Fibroblast of mammary gland (primary cell): ENCODE measurements at places on chromosomes 2 and 18.

GRCh38 chr2:62227386-62228075, 31.6 kb downstream of the B3GNT2 start:
- peak; percentile 50 for DNase-seq

- peak; percentile 32 for DNase-seq
Observed at GRCh38 chr2:216991563-216991962, 131.7 kb upstream of the TNP1 start.

GRCh38 chr2:236703906-236704305, 134.3 kb downstream of the ACKR3 start:
- DNase-seq: no peak

GRCh38 chr2:217360781-217361482, 501.1 kb upstream of the TNP1 start:
- DNase-seq: peak; percentile 90

- no peak for DNase-seq
Observed at GRCh38 chr2:241019441-241020139, 21.2 kb downstream of the SNED1 start.

- DNase-seq: peak; percentile 90
Observed at GRCh38 chr2:46849046-46849715, 66.4 kb downstream of the MCFD2 start.

GRCh38 chr2:205686056-205686782, 3.9 kb downstream of the NRP2 start:
- no peak for DNase-seq

GRCh38 chr2:45736757-45737704, 85.6 kb downstream of the PRKCE start:
- peak; percentile 89 for DNase-seq

- no peak for DNase-seq
Observed at GRCh38 chr18:11791131-11791530, 60.1 kb upstream of the CHMP1B start.

DNA sequence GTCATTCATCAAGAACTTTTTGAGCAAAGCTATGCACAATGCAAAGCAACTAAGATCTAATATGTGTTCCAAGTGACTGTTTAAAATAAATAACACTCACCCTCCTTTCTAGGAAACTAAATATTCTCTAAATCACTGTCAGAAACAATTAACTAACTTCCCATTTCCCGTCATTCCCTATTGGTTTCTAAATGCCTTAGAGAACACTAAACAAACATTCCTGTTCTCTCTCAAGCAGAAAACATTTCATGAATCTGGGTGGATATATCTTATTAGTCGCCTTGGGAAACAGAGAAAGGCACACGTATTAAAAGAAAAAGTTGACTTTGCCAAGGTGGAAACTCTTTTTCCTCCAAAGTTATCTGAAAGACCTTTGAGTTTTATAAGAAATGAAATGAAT, 735.2 kb downstream of the MBD2 start:
- no peak for DNase-seq

DNA sequence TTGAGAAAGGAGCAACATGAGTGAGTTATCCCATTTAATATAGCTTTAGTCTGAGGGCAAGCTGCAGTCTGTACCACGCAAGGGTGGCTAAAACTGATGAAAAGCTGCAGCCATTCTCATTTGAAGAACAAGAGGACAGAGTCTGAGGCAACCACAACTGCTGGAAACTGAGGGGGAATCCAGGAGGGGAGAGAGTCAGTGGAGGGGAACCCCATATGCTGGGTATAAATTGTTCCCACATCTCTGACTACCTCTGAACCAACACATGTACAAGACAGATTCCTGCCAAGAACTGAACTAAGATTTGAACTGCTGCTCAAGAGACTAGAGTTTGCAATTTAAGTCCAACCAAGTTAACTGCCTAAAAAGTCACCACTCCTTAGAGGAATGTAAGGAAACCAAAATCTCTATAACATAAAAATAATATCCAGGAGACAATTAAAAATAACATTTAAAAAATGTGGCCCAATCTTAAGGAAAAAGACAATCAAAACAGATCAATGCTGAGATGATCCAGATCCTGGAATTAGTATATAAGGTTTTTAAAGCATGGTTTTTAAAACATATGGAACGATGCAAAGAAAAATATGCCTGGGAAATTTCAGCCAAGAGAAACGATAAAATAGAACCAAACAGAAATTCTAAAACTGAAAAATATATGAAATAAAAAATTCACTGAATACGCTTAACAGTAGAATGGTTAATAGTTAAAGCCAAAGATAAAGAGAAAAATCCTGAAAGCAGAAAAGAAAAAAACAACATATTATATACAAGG, 11.2 kb downstream of the CWC22 start:
- no peak for DNase-seq

DNA sequence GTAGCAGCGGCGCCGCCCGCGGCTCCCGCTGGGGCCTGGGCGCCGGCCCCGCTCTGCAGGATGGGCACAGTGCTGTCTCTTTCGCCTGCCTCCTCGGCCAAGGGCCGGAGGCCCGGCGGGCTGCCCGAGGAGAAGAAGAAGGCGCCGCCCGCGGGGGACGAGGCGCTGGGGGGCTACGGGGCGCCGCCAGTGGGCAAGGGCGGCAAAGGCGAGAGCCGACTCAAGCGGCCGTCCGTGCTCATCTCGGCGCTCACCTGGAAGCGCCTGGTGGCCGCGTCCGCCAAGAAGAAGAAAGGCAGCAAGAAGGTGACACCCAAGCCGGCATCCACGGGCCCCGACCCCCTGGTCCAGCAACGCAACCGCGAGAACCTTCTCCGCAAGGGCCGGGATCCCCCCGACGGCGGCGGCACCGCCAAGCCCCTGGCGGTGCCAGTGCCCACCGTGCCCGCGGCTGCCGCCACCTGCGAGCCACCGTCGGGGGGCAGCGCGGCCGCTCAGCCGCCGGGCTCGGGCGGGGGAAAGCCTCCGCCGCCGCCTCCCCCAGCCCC, 369 bp downstream of the CDK5R2 start:
- no peak for DNase-seq

- DNase-seq: no peak
Observed at GRCh38 chr18:26524504-26525351, 23.6 kb downstream of the KCTD1 start.

- no peak for DNase-seq
Observed at GRCh38 chr2:151302404-151302803, 12.9 kb upstream of the NMI start.

DNA sequence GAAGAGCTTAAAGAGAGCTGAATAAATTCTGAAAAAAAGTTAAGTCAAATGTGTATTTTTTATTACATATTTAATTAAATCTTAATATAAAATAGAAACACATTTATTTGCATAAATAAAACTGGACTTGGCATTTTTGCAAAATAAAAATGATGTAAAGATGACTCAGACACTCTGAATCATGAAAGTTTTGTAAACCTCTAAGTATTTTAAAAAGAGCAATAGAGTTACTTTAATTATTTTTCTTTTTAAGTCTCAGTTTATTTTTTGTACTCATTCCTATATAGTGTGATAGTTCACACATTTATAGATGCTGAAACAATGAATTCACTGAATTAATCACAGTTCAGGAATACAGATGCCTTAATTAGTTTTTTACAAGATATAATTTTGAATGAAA, 109.9 kb upstream of the DTNA start:
- peak; percentile 66 for DNase-seq

DNA sequence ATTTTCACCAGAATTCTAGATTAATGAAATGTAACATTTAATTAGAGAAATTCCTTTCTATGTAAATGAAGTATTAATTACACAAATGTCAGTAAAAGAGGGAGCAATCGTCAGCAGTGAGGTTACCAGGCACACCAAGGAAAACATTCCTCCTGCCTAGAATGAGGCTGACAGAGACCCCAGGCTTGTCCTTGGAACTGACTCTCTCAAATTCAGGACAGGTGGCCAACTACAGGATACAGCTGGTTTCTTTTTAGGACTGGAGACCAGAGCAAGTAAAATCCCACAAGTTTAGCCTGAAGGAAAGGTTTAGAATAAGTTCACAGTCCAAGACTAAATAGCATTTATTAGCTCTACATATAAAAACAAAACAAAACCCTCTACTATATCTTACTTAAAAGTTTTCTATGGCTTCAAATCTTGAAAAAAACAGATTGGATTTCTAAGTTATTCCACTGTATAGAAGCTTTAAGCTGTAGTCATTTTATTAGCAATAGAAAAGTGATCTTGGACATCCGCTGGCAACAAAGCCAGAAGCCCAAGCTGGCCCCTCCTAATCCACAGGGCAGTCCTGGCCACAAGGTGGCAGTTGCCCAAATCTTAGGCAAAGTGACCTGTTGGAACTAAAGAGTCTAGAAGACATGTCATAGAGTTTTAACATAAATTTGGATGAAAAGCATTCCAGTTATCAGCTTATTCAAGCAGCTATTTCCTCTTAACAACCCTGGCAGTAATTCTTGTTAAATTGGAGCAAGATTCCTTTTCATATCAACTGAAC, 81.0 kb downstream of the SP3 start:
- DNase-seq: peak; percentile 59

GRCh38 chr18:35736696-35737095, 155.2 kb downstream of the GALNT1 start:
- peak; percentile 52 for DNase-seq

- no peak for DNase-seq
Observed at GRCh38 chr18:56873441-56874140, 222.4 kb downstream of the WDR7 start.

GRCh38 chr18:13809531-13810255, 14.3 kb upstream of the MC5R start:
- no peak for DNase-seq

- peak; percentile 75 for DNase-seq
Observed at GRCh38 chr2:119960821-119961220, 52.1 kb upstream of the EPB41L5 start.

DNA sequence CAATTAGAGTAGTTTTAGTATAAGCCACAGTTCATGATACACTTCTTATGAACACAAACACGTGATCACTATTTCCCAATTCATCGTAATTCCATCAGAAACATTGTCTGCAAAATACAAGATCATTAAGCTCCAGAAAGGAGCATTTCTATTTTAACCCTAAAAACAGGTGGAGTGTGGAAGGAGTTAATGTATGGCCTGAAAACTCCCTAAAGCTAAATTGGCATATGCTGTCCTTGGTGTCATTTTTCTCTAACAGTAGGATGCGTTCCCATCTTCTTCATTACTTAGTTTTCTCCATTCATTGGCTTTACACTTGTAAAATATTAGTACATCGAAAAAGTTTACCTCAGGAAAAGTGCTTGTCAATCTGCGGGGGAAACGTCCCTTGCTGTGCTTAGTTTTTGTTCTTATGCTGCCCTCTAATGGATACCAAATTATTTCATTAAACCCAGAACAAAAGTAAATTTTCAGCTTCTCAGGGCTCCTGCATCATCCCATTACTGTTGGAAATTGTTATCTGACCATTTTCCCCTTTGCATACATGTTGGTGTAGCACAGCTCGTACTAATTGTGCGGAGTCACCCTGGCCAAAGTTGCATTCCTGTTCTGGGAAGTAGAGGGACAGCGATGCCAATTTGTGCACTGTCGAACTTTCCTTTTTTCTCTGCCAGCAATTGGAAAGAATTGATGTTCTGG, 153.4 kb downstream of the GPD2 start:
- DNase-seq: peak; percentile 69

DNA sequence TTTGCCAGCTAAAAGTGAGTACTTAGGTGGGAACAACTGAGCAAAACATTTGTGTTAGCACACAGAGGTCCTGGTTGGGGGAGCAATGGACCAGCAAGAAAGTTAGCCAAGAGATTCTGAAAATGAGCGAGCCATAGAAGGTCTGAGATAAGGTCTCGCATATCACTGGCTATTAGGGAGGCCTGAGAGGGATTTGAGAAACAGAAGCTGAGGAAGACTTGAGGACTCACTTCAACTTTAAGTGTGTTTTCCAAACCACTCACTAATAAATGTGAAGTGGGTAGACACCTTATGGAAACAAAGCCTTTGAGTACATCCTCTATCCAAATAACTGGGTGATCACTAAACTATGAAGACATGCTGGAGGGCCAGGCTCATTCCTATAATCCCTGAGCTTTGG, 958.5 kb downstream of the DPP10 start:
- DNase-seq: no peak

DNA sequence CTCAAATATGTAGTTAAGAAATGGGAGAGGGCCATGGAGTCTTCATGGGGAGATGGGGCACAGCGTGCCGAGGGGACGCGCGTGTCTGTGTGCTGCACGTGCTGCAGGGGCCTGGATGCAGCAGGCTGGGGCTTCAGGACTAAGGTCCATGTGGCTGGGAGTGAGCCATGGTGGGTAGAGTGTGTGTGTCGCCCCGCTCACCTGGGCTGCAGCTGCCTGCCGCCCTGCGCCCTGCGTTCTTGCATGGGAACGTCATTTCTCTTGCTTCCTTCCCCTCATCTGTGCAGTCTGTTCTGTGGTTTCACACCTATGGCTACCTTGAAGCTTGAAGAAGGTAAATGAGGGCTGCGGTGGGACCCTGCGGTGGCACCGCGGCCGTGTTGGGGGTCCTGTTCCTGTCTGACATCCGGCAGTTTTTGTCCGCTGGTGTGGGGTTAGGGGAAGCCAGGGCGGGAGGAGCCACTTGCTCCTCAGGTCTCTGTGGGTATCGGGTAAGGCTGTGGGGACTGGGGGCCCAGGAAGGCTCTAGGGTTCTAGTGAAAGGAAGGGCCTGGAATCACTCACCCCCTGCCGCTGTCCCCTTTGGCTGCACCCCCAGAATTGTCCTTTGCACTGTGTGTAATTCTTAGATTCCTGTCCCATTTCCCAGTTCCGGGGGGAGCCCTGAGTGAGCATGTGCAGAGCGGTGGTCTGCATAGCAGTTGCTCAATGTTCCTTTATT, 54.1 kb upstream of the HS6ST1 start:
- DNase-seq: no peak

DNA sequence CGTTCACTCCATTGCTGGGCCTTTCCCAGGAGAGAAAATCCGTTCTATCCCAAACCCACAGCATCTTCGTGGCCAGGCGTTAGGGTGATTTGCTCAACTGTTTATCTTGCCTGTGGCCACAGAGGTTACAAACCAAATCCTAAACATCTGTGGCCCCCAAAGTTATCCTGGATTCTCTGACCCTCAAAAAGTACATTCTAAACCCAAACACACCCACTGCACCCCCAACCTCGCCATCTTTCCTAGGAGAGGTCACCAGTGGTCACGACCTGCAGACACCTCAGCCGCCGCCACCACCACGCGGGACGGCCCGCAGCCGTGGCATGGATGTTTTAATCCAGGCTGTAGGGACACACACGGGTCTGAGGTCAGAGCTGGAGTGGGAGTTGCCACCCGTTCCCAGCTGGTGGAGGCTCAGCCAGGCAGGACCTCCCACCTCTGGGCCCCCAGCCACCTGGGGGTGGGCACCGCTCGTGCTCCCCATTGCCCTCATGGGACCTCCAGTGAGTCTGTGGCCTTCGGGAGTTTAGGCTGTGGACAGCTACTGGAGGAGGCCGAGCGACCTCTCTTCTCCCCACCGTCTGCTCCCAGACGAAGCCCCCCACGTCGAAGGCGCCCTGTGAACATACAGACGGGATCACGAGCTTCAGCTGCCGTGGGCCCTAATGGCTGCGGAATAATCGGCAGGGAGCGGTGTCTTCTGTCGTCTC, 72.0 kb downstream of the KCNG2 start:
- DNase-seq: no peak
